Colonic mucosa (tissue), 4 donors: ENCODE measurements at places on chromosomes 4 and X. TPM values are rescaled to one million over a fixed set of nuclear protein-coding genes. Genes with fewer than 3 reads are reported as not detected.

GRCh38 chrX:150198776-150199175, 164.3 kb upstream of the MAMLD1 start:
- H3K4me3 ChIP-seq: no peak overlapping the region
- H3K27ac ChIP-seq: no peak overlapping the region
- no peaks in the 10 kb centered on the region for H3K36me3 ChIP-seq
- no peak for DNase-seq
- no peaks in the 10 kb centered on the region for H3K27me3 ChIP-seq
- H3K4me1 ChIP-seq: no peaks in the 10 kb centered on the region

DNA sequence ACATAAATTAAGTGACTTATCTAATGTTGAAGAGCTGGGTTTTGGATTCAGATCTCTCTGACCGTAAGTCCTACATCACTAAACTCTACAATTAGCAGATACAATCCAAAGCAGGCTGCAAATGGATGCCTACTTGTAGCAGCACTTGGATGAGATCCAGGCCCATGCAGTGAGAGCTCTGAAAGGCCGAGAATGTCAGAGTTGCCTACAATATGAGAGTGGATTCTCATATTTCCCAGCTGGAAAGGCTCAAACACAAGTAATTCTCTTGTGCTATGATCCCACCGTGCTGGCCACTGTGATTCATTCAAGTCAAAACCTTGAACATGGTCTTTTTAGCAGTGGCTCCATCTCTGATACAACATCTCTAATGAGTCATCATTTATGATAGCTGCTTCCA, 125.4 kb upstream of the CHRDL1 start:
- no peak for DNase-seq
- no peaks in the 10 kb centered on the region for H3K36me3 ChIP-seq
- H3K27ac ChIP-seq: no peak overlapping the region
- no peaks in the 10 kb centered on the region for H3K4me1 ChIP-seq
- H3K27me3 ChIP-seq: peaks cover 4% of the 10 kb centered on the region

GRCh38 chrX:10507181-10507580, 113.2 kb downstream of the MID1 start:
- no peaks in the 10 kb centered on the region for H3K36me3 ChIP-seq
- H3K27ac ChIP-seq: no peak overlapping the region
- H3K27me3 ChIP-seq: no peaks in the 10 kb centered on the region
- no peak overlapping the region for H3K4me3 ChIP-seq
- no peaks in the 10 kb centered on the region for H3K4me1 ChIP-seq

DNA sequence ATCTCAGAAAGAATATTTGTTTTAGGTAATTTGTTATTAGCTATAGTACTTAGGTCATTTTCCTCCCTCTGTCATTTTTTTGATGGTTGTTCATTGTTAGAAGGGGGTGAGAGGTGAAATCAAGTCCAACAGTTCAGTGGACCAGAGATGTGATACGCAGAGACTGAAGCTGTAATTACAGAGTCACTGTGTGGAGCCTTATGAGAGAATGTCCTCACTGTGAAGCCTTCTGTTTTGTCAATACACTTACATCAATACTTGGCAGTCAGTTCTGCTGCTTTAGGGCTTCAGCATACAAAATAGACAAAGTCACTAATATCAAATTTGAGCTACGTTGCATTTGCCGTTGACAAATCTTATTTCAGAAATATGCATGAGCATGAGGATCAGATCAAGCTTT, 692.5 kb downstream of the C4orf33 start:
- H3K4me1 ChIP-seq: no peaks in the 10 kb centered on the region
- no peak overlapping the region for H3K4me3 ChIP-seq
- no peaks in the 10 kb centered on the region for H3K27me3 ChIP-seq
- no peak overlapping the region for H3K27ac ChIP-seq
- no peak for DNase-seq

Gene PPEF2
- not detected for total RNA-seq

Gene NLGN3
- 0.67 TPM for total RNA-seq

Gene TBX22
- total RNA-seq: not detected

DNA sequence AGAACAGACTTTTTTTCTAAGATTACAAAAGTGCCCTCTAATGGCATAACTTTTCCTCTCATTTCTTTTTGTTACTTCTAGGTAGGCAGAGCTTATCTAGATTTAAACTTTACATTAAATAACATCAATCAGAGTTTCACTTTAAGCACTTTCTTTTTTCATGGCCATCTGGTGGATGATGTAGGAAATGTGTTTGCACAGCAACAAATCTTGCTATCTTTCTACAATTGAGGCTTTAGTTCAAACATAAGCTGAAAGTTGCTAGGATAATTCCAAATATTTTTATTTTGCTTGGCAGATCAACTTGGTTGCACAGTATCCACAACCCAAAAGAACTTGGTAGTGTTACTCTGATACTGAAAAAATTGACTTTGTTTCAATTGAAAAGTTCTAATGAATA, 22.0 kb downstream of the NDNF start:
- H3K27ac ChIP-seq: no peak overlapping the region
- no peaks in the 10 kb centered on the region for H3K36me3 ChIP-seq
- no peak overlapping the region for H3K4me3 ChIP-seq

DNA sequence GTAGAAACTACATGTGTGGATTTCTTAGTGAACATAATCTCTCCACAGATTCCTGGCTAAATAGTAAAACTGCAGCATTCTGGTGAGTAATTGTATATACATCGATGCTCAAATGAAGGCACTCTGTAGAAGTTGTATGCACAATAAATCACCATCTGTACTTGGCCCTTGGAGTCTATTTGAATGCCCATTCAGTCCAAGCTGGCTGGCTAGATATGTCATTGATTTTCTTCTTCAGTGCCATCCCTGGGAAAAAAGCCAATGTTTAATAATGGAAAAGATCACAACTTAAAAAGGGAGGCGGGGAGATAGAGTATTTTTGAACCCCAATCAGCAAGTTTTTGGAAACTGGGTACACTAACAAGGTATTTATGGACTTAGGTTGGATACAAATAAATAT, 381.0 kb upstream of the TEX13C start:
- DNase-seq: no peak
- H3K4me1 ChIP-seq: no peaks in the 10 kb centered on the region
- H3K36me3 ChIP-seq: no peaks in the 10 kb centered on the region
- no peak overlapping the region for H3K27ac ChIP-seq
- H3K27me3 ChIP-seq: no peaks in the 10 kb centered on the region

DNA sequence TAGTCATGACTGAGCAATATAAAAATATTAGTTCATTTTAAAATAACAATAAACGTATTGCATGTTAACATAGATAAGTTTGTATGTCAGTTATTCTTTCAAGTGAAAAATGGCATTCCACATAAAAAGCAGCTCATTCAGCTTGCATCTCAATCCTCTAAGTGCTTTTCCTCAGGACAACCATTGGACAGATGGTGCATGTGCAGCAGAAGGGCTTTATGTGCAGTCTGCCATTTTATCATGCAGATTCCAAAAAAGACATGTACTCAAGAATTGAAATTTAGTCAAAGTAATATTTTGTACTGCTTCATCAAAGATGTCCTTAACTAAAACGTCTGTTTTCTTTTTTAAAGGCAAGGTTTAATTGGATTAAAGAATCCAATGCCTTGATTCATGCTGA, 93.4 kb downstream of the RS1 start:
- no peak overlapping the region for H3K4me3 ChIP-seq
- no peaks in the 10 kb centered on the region for H3K36me3 ChIP-seq
- no peaks in the 10 kb centered on the region for H3K27me3 ChIP-seq
- no peaks in the 10 kb centered on the region for H3K4me1 ChIP-seq
- H3K27ac ChIP-seq: no peak overlapping the region
- no peak for DNase-seq

GRCh38 chrX:8636497-8636896, 95.4 kb downstream of the ANOS1 start:
- no peaks in the 10 kb centered on the region for H3K4me1 ChIP-seq
- H3K27ac ChIP-seq: no peak overlapping the region
- H3K27me3 ChIP-seq: no peaks in the 10 kb centered on the region
- no peaks in the 10 kb centered on the region for H3K36me3 ChIP-seq

Gene ETNPPL
- not detected for total RNA-seq

- DNase-seq: no peak
- no peak overlapping the region for H3K27ac ChIP-seq
- no peak overlapping the region for H3K4me3 ChIP-seq
- H3K4me1 ChIP-seq: peaks cover 6% of the 10 kb centered on the region
- H3K36me3 ChIP-seq: no peaks in the 10 kb centered on the region
Observed at GRCh38 chrX:40085102-40085551, 12.6 kb downstream of the BCOR start.

GRCh38 chrX:26138274-26138673, at the start of gene MAGEB18:
Gene MAGEB18, plus strand, starts transcription at chrX:26138343. Its CDS starts 643 bp downstream, at chrX:26138986.
- no peak for DNase-seq
- no peak within 1 kb of the TSS for H3K4me3 ChIP-seq
- H3K36me3 ChIP-seq: no peaks in the 10 kb centered on the region
- no peak within 1 kb of the TSS for H3K27ac ChIP-seq
- H3K4me1 ChIP-seq: no peaks in the 10 kb centered on the region
- no peaks in the 10 kb centered on the region for H3K27me3 ChIP-seq

GRCh38 chr4:6898763-6899162, 10.9 kb upstream of the TBC1D14 start:
- no peak overlapping the region for H3K4me3 ChIP-seq
- DNase-seq: no peak
- no peaks in the 10 kb centered on the region for H3K27me3 ChIP-seq
- peaks cover 3% of the 10 kb centered on the region for H3K4me1 ChIP-seq

Gene TRAM1L1
- total RNA-seq: 0.20 TPM

Gene QRFPR
- total RNA-seq: not detected

DNA sequence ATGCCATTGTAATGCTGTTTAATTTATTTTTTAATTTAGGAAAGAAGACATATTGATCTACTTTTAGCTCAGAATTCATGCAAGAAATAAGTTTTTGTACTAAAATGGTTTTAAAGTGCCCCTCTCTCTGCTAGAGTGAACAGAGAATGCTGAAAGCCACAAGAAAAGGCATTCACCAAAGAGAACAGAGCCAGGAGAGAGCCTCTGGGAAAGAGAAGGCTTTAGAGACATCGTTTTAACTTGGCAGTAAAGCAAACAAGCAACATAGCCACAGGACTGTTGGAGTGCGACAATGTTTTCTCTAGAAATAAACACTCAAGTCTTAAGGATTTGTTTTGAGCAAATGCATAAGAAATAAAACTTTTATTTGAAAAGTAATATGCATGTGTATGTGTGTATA, 484.1 kb upstream of the CPEB2 start:
- no peak overlapping the region for H3K27ac ChIP-seq
- H3K27me3 ChIP-seq: no peaks in the 10 kb centered on the region
- H3K4me1 ChIP-seq: no peaks in the 10 kb centered on the region
- H3K36me3 ChIP-seq: no peaks in the 10 kb centered on the region
- no peak for DNase-seq

GRCh38 chr4:3174371-3175338, 74.3 kb upstream of the MSANTD1 start:
- H3K27ac ChIP-seq: no peak overlapping the region
- H3K4me1 ChIP-seq: no peaks in the 10 kb centered on the region
- H3K4me3 ChIP-seq: no peak overlapping the region
- DNase-seq: no peak
- peaks cover 10% of the 10 kb centered on the region for H3K36me3 ChIP-seq

Gene SLITRK2
- 0.11 TPM for total RNA-seq

DNA sequence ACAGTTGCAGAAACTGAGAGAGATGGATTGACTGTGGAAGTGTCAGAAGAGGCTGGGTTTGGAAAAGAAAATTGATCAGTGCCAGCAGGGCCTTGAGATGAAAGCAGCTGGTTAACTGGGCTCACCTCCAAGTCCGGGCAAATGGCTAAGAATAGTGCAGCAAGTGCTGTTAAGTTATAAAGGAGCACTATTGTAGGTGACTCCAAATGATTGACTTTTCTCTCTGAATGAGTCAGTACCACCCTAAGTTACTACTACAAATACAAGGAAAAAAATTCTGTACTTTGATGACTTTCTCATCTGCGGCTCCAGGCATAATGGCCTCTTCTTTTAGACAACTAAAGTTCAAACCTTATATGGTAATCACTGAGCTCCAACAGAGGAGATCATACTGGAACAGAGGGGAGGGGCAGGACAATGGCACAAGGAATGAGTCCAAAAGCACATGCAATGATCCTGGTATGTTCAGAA, 733.4 kb upstream of the INTU start:
- no peak overlapping the region for H3K27ac ChIP-seq
- no peaks in the 10 kb centered on the region for H3K4me1 ChIP-seq
- no peaks in the 10 kb centered on the region for H3K36me3 ChIP-seq
